Endothelial cell of umbilical vein (primary cell): ENCODE measurements at places on chromosomes 3 and 15.

DNA sequence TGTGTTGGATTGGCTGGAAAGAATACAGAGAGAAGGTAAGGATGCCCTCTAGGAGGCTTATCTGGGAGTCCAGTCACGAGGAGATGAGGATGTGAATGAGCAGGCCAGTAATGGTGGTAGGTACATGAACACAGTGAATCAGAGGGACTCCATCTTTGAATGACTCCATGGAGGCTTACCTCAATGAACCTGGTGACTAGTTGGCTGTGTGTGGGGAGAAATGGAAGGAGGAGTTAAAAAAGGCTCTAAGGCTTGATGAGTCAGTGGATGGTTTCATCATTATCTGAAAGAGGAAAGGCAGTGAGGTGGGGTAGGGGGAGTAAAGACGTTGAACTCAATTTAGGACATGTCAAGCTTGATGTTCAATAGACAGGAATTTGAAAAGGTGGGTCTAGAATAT, 61.1 kb downstream of the KCNAB1 start:
- no peaks in the 10 kb centered on the region for H3K36me3 ChIP-seq
- no peak for DNase-seq

- peaks cover 22% of the 10 kb centered on the region for H3K27me3 ChIP-seq
Measured at GRCh38 chr15:56469483-56469882, 4.5 kb upstream of the MNS1 start.

- H3K4me1 ChIP-seq, result no peaks in the 10 kb centered on the region
- no peak for DNase-seq
- H3K27me3 ChIP-seq, result no peaks in the 10 kb centered on the region
- no peak overlapping the region for H3K4me3 ChIP-seq
- no peaks in the 10 kb centered on the region for H3K36me3 ChIP-seq
Measured at GRCh38 chr3:141181819-141182218, 49.8 kb upstream of the PXYLP1 start.

GRCh38 chr15:63276342-63277037, 915 bp upstream of the APH1B start:
- H3K4me3 ChIP-seq, result peak overlapping the region; percentile 85
- DNase-seq, result no peak
- no peaks in the 10 kb centered on the region for H3K36me3 ChIP-seq
- H3K27ac ChIP-seq, result peak overlapping the region; percentile 33
- no peaks in the 10 kb centered on the region for H3K27me3 ChIP-seq

DNA sequence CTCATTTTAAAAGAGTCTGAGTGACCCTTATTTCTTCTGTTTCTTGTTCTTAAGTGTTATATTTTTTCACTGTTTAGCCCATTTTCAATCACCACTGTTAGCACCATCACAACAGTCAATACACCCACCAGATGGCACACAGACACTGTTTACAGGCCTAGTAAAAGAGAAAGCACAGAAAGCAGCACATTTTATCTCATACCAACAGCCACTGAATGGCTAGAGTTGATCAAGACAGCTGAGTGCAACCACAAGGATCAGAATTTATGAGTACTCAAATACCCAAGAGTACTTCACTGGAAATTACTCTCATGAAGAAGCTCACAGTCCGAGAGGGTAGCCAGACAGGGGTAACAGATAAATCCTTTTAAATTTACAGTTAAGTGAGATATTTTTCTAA, 127.0 kb downstream of the TFDP2 start:
- no peaks in the 10 kb centered on the region for H3K36me3 ChIP-seq
- H3K27me3 ChIP-seq, result no peaks in the 10 kb centered on the region
- H3K27ac ChIP-seq, result no peak overlapping the region
- peaks cover 16% of the 10 kb centered on the region for H3K4me1 ChIP-seq
- H3K4me3 ChIP-seq, result no peak overlapping the region

DNA sequence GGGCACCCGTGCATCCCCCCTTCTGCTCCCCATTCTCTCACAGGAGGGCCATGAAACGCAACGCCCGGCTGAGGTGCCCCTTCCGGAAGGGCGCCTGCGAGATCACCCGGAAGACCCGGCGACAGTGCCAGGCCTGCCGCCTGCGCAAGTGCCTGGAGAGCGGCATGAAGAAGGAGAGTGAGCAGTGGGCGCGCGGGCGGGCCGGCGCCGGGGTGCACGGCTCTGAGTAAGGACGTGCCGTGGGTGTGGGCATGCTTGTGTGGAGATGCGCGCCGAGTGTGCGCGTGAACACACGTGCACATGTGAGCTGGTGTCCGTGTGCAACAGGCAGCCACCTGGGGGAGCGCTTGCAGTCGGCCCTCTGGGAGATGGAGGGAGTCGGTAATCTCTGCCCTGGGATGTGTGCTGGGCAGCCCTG, 28.1 kb downstream of the NR1I2 start:
- H3K27me3 ChIP-seq, result no peaks in the 10 kb centered on the region
- H3K36me3 ChIP-seq, result no peaks in the 10 kb centered on the region

- DNase-seq, result peak; percentile 68
- H3K27me3 ChIP-seq, result no peaks in the 10 kb centered on the region
- peak overlapping the region; percentile 79 for H3K4me3 ChIP-seq
- H3K27ac ChIP-seq, result peak overlapping the region; percentile 68
- peaks cover 23% of the 10 kb centered on the region for H3K4me1 ChIP-seq
Measured at GRCh38 chr3:195270079-195270816, 711 bp downstream of the XXYLT1 start.

DNA sequence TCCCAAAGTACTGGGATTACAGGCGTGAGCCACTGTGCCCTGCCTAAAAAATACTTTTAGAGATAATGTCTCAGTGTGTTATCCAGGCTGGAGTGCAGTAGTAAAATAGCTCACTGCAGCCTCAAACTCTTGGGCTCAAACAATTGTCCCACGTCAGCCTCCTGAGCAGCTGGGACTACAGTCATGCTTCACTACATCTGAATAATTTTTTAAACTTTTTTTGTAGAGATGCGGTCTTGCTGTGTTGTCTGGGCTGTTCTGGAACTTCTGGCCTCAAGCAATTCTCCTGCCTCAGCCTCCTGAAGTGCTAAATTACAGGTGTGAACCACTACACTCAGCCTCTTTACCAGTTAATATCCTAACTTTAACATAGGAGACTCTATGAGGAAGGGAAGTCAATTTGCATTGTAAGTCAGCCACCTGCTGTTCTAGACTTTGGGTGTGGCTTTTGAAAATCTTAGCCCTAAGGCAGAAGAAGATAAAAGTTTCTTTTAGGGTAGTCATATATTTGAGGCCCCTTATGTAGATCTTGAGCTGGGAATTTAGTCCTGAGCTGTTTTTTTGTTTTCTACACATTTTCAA, 78.2 kb upstream of the RASGRP1 start:
- no peak overlapping the region for H3K27ac ChIP-seq
- H3K36me3 ChIP-seq, result no peaks in the 10 kb centered on the region
- no peaks in the 10 kb centered on the region for H3K4me1 ChIP-seq
- no peak overlapping the region for H3K4me3 ChIP-seq
- peaks cover 14% of the 10 kb centered on the region for H3K27me3 ChIP-seq

GRCh38 chr15:40233727-40234577, 4.9 kb upstream of the PAK6 start:
- no peak overlapping the region for H3K4me3 ChIP-seq
- peaks cover 3% of the 10 kb centered on the region for H3K4me1 ChIP-seq
- H3K27me3 ChIP-seq, result peaks cover 4% of the 10 kb centered on the region
- H3K27ac ChIP-seq, result no peak overlapping the region

DNA sequence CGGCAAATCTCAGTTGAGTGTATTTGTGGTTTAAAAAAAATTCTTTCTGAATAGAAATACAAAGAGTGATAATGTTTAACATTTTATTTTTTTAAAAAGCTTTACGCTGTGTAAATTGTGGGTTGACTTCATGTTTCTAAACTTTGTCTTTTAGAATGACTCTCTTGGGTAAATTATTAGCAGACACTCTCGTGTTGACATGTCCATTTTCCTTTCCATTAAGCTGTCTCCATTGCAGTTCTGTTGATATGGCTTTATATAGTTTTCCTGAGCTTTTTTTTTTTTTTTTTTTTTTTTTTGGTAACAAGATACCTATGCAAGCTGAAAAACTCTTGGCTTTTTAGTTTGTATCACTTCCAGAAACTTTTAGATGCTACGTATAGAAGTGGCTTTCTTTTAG, 92.6 kb downstream of the IGF1R start:
- H3K36me3 ChIP-seq, result no peaks in the 10 kb centered on the region
- no peak overlapping the region for H3K4me3 ChIP-seq
- no peaks in the 10 kb centered on the region for H3K27me3 ChIP-seq
- H3K27ac ChIP-seq, result no peak overlapping the region

DNA sequence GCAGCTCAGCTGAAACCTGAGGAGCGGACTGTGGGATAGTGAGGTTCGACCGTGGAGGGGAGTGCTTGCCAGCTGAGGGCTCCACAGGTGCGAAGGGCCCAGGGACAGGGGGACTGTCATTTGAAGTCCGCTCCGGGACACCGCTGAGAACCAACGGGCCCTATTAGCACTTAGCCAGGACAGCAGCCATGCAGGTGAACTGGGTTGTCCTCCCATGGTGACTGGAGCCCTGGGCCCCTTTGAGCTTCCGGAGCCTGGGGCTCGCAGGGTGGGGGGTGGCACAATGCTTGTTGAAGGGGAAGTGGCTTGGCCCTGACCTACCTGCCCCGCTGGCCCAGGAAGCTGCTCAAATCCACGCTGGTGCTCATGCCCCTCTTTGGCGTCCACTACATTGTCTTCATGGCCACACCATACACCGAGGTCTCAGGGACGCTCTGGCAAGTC, 24.7 kb downstream of the PTH1R start:
- H3K4me3 ChIP-seq, result no peak overlapping the region
- H3K27ac ChIP-seq, result no peak overlapping the region
- no peak for DNase-seq

DNA sequence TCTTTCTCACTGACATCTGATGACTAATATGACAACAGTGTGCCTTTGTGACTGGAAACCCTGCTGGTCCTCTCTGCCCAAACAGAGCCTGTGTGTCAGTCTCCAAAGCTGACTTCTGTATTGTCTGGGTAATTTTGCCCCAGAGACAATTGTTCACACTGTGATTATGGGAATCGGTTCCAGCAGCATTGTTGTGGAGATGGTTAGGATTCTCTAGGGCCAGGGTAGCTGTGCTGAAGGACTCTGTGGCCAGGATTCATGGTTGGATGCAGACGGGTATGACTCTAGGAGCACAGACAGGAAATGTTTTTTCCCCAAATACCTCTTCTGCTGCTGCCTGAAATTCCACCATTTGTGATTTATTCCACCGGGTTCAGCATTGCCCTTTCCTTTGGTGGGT, 57.5 kb upstream of the ITGA11 start:
- H3K27ac ChIP-seq, result no peak overlapping the region
- no peak for DNase-seq
- no peaks in the 10 kb centered on the region for H3K36me3 ChIP-seq
- no peaks in the 10 kb centered on the region for H3K4me1 ChIP-seq
- peaks cover 24% of the 10 kb centered on the region for H3K27me3 ChIP-seq
- no peak overlapping the region for H3K4me3 ChIP-seq

DNA sequence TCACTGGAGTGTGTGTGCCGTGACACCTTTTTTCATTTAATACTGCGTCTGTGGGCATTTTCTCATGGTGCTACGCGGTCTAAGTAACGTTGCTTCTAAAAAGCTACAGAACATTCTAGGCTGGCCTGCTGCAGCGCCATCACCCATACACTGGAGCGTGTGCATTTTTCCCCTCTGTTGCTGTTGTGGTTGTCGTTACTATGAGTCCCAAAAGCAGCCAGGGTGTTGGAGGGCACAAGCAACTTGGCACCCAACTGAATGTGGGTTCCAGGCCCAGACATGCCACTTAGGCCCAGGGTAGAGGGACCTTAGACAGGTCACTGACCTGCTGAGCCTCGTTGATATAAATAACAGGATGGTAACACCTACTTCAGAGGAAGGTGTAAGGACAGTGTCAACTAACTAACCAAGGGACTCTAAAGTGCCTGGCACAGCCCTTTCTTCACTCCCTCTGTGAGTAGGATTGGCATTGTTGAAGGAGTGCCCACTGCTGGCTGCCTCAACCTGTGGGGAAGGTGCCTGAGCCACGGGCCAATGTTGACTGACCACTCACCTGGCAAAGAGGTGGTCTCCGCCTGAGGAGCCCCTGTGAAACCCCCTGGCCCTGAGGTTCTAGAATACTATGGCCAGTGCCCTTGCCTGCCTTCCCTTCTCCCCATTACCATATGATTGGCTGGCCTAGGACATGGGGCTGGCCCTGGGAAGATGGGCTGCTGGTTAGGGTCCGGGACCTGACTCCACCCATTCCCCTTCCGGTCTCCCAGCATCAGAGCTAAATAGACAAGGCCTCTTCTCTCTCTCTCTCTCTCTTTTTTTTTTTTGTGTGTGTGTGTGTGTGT, 3.5 kb downstream of the CSK start:
- H3K36me3 ChIP-seq, result peaks cover 7% of the 10 kb centered on the region
- peaks cover 29% of the 10 kb centered on the region for H3K4me1 ChIP-seq
- H3K27me3 ChIP-seq, result no peaks in the 10 kb centered on the region

DNA sequence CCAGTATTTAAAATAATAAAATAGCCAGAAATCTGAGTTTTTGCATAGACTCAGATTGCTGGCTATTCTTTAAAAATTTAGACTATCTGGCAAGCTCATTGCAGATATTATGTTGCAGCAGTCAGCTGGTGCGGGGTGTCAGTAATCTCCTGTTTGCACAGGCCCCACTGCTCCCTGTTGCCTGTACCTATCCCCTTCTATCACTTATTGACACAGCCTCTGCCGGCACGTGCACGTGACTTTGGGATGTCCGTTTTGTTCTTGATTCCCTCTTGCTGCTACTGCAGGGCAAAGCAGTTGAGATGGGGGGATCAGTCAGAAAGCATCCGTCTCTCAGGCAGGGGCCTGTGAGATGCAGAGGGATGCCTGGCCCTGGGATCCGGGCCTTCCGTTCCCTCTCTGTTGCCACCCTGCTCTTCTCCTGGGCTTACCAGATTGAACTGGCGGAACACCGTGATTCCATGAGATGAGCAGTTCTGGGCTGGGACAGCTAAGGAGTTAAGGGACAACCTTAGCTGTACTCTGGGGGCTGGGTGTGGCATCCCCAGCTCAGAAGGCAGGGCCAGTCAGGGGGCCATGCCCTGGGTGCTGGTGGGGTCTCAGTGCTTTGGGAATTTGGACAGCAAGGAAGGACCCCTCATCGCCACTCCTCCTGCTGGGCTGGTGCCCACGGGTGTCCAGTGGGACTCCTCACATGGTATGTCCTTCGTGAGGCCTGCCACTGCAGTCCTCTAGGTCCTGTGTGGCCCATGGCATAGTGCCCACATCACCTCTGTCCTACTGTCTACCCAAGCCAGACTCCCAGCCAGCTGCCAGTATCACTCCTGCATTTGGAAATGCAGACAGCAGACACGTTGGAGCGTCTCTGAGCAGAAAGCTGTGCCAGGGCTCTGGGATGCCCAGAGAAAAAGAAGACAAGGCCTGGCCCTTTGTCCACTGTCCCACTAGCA, 11.8 kb downstream of the MRAS start:
- no peaks in the 10 kb centered on the region for H3K27me3 ChIP-seq
- no peak overlapping the region for H3K4me3 ChIP-seq
- H3K27ac ChIP-seq, result no peak overlapping the region
- no peak for DNase-seq
- H3K36me3 ChIP-seq, result no peaks in the 10 kb centered on the region
